ENCODE measurements at places on chromosomes 2 and 18.

DNA sequence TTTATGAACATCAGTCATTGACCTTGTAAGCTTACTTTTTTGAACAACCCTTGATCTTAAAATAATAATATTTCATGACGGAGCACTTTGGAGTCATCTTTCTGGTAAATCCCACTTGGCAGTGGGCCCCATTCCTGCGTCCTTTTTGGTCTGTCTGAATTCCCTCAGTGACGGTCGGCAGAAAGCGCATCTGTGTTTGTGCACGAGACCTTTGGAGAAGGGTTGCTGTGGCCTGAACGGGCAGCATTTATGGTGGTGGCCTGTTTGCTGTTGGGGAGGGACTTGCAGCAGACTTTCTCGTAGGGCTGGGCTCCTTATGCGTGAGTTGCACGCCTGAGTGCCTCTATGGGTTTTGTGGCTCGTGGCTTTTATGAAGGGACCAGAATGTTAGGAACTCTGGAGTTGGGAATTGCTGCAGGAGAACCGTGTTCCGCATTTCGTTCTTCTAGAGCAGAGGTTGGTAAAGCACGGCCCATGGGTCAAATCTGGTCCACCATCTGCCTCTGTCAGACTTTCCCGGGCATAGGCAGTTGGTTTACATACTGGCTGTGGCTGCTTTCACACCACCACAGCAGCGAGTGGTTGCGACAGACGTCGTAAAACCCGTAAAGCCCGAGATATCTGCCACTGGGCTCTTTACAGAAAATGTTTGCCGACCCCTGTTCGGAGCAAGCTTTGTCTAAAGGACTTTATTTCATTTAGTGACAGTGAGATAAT, 30.8 kb downstream of the LPIN1 start:
- DNase-seq, result peak; percentile 14

DNA sequence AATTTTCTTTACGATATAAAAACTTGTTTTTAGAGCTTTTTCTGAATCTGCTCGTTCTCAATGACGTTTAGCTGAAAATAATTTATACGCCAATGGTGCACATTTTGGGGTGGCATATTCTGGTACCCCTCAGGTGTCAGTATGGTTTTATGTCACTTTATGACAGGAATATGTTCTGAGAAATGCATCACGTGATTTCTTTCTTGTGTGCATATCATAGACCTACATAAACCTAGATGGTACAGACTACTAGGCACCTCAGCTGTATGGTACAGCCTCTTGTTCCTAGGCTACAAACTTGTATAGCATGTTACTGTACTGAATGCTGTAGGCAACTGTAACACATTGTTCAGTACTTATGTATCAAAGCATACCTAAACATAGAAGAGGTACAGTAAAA, 68.2 kb downstream of the TMEM17 start:
- no peak for DNase-seq

- DNase-seq, result no peak
These were observed 40.1 kb downstream of the NDUFAF7 start for GRCh38 chr2:37271376-37272067.

DNA sequence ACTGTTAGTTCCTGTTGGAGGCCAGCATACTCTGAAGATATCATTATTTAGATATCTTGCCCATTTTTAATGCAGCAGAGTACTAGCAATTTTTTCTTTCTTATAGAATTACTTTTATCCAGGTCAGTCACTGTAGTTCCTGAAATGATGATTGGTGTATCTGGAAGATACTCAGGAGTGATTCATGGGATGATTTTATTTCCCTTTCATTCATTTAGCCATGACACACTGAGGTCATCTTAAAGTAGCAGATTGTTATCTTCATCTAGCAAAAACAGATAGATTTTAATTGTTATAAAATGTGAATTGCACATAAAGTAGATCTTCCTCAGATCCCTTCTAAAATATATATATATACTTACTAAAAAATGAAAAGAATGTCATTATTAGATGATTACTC, 109.1 kb downstream of the PIK3C3 start:
- peak; percentile 6 for DNase-seq

GRCh38 chr2:98016908-98017670, 21.3 kb upstream of the TMEM131 start:
- no peak for DNase-seq

GRCh38 chr18:45662468-45662867, 47.2 kb downstream of the SLC14A2 start:
- DNase-seq, result peak; percentile 64

DNA sequence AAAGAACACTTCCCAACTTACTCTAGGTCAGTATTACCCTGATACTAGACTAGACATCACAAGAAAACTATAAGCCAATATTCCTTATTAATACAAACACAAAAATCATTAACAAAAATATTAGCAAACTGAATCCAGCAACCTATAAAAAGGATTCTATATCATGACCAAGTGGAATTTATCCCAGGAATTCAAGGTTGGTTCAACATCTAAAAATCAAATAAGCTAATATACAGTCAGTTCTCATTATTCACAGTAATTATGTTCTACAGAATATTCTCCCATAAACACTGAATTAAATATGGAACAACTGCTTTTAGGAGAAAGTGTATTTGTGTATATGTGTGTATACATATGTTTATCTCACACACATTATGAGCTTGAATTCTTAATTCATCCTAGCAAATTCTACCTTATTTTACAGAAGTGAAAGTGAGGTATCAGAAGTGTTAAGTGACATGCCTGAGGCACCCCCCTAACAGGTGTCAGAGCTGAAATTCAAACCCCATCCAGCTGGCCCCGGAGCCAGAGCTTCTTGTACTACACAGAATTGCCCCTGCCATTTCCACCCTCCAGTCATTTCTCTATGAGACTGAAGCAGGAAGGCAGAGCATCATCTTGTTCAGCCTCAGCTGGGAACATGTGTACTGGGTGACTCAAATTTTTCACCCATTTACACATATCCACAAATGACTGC, 77.8 kb downstream of the MALT1 start:
- no peak for DNase-seq

DNA sequence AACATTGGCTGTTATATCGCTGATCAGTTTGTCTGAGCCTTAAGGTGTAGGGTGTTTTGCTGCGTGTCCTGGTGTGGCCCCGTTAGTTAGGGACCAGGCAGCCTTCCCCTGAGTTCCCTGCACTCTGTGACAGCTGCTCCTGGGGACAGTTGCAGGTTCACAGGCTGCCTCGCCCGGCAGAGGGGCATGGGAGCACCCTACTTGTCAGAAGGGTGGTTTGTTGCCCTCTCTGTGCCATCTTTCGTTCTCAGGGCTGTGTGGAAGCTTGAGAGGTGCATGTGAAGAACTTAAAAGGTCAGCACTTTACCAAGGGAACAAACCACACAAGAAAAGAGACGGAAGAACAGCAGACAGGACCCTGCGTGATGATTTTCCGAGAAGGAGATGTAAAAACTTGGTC, 159.6 kb downstream of the LDLRAD4 start:
- no peak for DNase-seq

GRCh38 chr2:46939626-46940359, 24.2 kb upstream of the MCFD2 start:
- no peak for DNase-seq

GRCh38 chr18:27763936-27764335, 413.0 kb downstream of the CDH2 start:
- peak; percentile 37 for DNase-seq

GRCh38 chr2:130728549-130729316, at the start of gene GPR148:
Gene GPR148 (plus strand): TSS chr2:130729070. CDS start chr2:130729152, 82 bp downstream.
- no peak for DNase-seq

GRCh38 chr2:207061181-207061580, 104.6 kb downstream of the KLF7 start:
- DNase-seq, result no peak

- DNase-seq, result peak; percentile 73
These were observed 69.6 kb downstream of the POLR1A start for GRCh38 chr2:86035883-86036668.

DNA sequence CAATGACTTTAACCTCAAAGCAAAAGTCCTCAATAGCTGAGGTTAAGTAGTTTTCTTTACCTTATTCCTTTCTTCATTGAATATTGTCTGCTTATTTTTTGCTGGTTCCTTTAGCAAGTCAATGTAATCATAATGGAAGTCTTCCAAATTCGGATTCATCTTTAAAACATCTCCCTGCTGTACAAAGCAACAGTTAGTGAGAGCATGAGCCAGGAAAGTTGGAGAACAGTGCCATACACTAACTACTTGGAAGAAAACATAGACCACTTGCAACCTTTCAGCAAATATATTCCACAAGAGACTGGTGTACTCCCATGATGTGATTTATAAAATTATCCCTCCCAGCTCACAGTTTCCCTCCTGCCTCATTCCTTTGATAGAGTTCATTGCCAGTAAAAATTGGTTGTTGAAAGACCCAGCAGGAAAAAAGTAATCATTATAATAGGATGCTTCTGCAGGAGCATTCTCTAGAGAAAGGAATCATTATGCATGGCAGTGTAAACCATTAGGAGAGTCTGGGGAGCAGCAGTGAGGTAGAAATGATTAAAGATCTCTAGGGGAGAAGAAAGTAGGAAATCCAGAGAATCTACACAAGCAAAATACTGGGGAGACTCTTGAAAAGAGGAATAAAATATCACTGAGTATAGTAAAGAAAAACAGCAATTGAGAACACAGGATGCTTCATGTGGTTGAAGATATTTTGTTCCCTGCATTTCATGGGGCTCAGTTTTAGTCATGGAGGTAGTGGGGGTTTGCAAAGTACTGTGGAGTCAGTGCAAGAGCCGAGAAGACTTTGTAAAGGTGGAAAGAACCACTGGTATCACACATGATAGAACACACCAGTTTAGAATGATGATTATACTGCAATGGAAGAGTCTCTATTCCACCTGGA, 38.6 kb upstream of the TTN start:
- peak; percentile 53 for DNase-seq

- DNase-seq, result no peak
These were observed 26.3 kb downstream of the NDC80 start for GRCh38 chr18:2597639-2598038.

GRCh38 chr2:9415516-9416169, 7.7 kb downstream of the ITGB1BP1 start:
- no peak for DNase-seq

DNA sequence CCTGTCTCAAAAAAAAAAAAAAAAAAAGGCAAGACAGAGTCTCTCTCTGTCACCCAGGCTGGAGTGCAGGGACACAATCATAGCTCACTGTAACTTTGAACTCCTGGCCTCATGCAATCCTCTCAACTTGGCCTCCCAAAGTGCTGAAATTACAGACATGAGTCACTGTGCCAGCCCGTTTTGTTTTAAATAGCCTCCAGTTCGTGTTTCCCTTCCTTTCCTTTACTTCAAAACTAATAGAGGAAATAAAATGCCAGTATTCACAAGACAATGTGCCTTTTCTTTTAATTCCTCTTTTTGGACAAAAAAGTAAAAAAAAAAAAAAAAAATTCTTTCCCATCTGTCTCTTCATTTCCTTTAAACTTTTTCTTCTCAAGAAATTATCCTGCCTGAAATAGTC, 54.5 kb upstream of the ACMSD start:
- no peak for DNase-seq

- peak; percentile 81 for DNase-seq
These were observed 62.5 kb downstream of the CDH2 start for GRCh38 chr18:28114472-28114871.

- DNase-seq, result peak; percentile 57
These were observed 92.2 kb upstream of the DSEL start for GRCh38 chr18:67608615-67609273.

- DNase-seq, result no peak
These were observed 61.1 kb upstream of the ACYP2 start for GRCh38 chr2:54054271-54054670.

DNA sequence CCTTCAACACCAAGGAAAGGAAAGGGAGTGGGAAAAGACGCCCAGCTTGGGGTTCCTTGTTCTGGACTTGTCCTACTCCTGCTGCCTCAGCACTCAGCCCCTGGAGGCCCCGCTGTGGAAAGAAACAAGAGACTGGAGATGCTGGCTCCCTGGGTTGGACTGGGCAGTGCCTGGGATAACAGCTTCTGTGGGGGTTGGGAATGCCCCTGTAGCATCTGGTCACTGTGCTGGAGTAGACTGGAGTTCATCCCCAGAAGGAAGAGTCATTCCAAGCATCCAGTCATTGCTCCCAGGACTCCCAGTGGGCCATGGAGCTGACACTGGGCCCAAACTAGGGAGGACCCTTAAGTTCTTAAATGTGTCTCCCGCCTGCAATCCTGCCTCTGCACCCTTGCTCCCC, 129.3 kb upstream of the HAAO start:
- DNase-seq, result no peak

DNA sequence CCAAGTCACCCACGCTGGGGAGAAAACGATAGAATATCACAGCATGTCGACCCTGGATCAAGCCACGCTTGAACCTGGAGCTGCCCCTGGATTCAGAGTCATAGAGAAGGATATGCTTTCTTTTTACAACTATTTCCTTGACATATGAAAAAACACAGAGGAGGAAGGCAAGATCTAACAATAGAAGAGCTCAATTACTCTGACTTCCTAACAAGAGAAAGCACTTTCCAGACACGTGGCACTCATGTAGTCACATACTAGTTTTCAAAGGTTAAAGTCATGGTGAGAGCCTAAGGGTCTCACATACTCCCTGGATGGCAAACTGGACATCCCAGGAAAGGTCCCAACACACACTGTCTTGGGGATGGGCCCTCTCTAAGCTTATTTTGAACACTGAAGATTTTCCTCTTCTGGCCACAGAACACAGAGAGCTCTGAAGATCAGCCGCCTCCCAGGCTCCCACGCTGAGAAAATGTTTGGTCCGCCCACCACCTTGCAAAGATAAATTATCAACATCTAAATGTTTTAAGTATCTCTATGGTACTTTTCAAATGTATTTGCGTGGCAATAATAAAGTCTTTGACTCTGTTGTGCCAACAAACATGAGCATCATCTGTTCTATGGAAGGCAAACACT, 4.9 kb downstream of the PXDN start:
- DNase-seq, result no peak

DNA sequence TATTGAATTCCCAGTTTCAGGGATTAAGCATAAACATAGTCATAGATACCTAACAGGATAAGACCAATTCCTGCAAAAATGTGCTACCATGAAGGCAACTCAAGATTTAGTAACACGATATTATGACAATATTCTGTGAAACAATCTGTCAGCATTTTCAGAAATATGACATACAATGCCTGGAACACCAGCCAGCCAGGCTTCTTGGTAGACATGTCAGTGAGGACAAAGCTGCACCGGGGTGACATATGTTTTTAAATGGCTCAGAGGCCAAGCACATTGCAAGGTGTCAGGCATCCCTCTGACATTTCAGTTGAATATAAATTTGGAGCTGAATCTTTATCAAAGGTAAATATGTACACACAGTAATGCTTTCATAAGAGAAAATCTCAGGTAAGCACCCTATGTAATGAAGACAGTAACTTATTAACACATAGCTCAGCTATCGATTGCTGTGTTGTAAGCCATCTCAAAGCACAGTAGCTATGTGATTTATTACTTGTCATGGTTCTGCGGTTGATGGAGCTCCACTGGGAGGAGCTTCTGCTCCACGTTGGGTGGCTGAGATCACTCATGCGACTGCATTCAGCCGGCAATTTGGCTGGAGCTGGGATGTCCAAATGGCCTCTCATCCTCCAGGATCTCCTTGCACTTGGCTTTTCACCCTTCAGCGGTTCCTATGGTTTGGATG, 31.9 kb upstream of the EML6 start:
- DNase-seq, result no peak

- no peak for DNase-seq
These were observed 73.8 kb downstream of the TMEM18 start for GRCh38 chr2:603427-603826.

Data from fibroblast of skin of right quadriceps (primary cell).